ENCODE measurements at places on chromosomes 7 and 10. TPM values are rescaled to one million over a fixed set of nuclear protein-coding genes. Genes with fewer than 3 reads are reported as not detected.

Gene GIMAP5
- total RNA-seq: 0.54 TPM

Gene CYP3A7
- not detected for total RNA-seq

Gene TMEM273
- total RNA-seq: 6.7 TPM

Gene SLC26A3
- total RNA-seq: not detected

Gene CYP2C19
- total RNA-seq: not detected

Gene VCL
- total RNA-seq: 21.3 TPM

Gene ANKRD30A
- not detected for total RNA-seq

Gene TUBB8
- not detected for total RNA-seq

Gene GHRHR
- total RNA-seq: not detected

Gene MKRN1
- 94.3 TPM for total RNA-seq

Gene UPK3BL1
- 58.8 TPM for total RNA-seq

Gene IFIT1B
- total RNA-seq: not detected

Gene MACC1
- total RNA-seq: 13.9 TPM

Gene FOXP2
- not detected for total RNA-seq

Gene FAM25C
- total RNA-seq: not detected

Gene CYP2W1
- total RNA-seq: not detected

Gene STEAP1
- total RNA-seq: 0.86 TPM

Gene ADAM8
- 137 TPM for total RNA-seq

Gene ELN
- total RNA-seq: not detected

Gene PRSS37
- total RNA-seq: not detected

Gene NPS
- not detected for total RNA-seq

Gene CNOT4
- total RNA-seq: 36.8 TPM

Gene CLCN1
- total RNA-seq: not detected

Gene TDRD1
- total RNA-seq: 0.33 TPM

Gene OR6B1
- not detected for total RNA-seq

Gene TUBAL3
- total RNA-seq: not detected

Gene SCD
- 26.0 TPM for total RNA-seq

Gene LARP4B
- 98.2 TPM for total RNA-seq

Gene TAS2R3
- total RNA-seq: 2.8 TPM

Gene NPSR1
- not detected for total RNA-seq

Gene TBXAS1
- total RNA-seq: 3.8 TPM

Gene ZNF518A
- total RNA-seq: 23.8 TPM

Gene HABP2
- total RNA-seq: not detected

All from activated B cell treated with CpG ODN at 0.5 μM for 24 hours (primary cell).